ENCODE measurements at places on chromosomes 3 and 15. TPM values are rescaled to one million over a fixed set of nuclear protein-coding genes. Genes with fewer than 3 reads are reported as not detected.

- peak overlapping the region; percentile 65 for H3K4me3 ChIP-seq
- no peaks in the 10 kb centered on the region for H3K36me3 ChIP-seq
- peak overlapping the region; percentile 88 for H3K27ac ChIP-seq
- no peaks in the 10 kb centered on the region for H3K4me1 ChIP-seq
- DNase-seq = no peak
Observed at GRCh38 chr3:29286478-29287240, 5.8 kb downstream of the RBMS3 start.

Gene DUOX1
- 7.2 TPM for total RNA-seq

GRCh38 chr3:23607184-23607847 is 198.4 kb upstream of the UBE2E1 start:
- H3K27me3 ChIP-seq = no peaks in the 10 kb centered on the region
- no peak overlapping the region for H3K27ac ChIP-seq
- no peak overlapping the region for H3K4me3 ChIP-seq
- H3K4me1 ChIP-seq = no peaks in the 10 kb centered on the region
- no peak for DNase-seq

DNA sequence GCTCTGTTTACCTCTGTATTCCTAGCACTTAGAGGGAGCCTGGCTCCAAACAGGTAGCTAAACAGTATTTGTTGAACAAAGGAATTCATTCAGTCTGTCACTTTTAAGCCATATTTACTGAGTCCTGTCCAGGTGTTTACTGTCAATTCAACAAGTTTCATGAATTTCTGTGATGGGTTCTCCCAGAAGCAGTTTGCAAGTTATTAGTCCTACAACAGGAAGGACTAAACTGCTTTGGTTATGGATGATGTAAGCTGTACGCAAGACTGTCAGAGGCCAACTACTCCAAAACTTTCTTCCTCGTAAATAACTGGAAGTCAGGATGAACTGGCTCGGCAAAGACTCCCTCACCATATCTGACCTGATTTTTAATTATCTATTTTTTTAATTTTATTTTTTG is 25.1 kb downstream of the STIMATE start:
- H3K27ac ChIP-seq = no peak overlapping the region
- H3K4me1 ChIP-seq = no peaks in the 10 kb centered on the region
- no peak for DNase-seq
- no peaks in the 10 kb centered on the region for H3K27me3 ChIP-seq

Gene ALCAM
- 118 TPM for total RNA-seq

Measured in breast epithelium (tissue), 4 donors.